ENCODE measurements at places on chromosomes 13 and 19.

GRCh38 chr13:40059540-40060232 is 404.2 kb downstream of the COG6 start:
- peak; percentile 13 for DNase-seq

GRCh38 chr13:99477493-99477892 is 23.8 kb upstream of the TM9SF2 start:
- no peak for DNase-seq

DNA sequence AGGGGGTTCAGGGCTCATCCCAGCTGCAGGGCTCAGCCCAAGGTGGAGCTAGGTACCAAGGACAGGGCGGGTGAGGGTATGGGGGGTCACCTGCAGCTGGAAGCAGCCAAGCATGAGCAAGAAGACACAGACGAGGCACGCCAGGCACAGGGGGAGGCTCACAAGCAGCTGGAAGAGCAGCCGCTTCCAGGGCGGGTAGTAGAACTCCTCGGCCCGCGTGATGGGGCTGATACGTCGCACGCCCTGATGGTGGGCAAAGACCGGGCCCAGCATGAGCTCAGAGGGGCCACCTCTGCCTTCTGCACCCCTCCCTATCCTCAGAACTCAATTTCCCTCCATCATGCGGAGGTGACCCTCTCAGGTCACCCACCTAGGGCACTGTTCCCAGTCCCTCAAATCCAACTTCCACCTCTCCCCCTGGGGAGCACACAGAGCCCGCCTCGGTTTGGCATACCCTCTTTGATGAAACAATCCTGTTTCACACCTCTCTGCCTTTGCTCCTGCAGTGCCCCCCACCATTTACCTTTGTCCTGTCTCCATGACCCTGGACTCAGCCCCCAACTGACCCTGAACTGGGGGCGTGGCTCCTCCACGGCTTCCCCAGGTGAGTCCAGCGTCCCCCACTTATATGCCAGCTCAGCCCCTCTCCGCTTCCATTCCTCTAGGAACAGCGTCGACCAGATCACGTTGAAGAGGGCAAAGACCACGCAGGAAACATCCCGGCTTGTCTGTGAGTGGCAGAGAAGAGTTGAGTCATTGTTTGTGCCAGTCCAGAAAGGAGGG is 4.2 kb downstream of the ANO8 start:
- DNase-seq, result no peak

- no peak for DNase-seq
Measured at GRCh38 chr13:108031865-108032264, 183.5 kb downstream of the LIG4 start.

GRCh38 chr13:35333157-35333556 is 143.3 kb downstream of the MAB21L1 start:
- no peak for DNase-seq

DNA sequence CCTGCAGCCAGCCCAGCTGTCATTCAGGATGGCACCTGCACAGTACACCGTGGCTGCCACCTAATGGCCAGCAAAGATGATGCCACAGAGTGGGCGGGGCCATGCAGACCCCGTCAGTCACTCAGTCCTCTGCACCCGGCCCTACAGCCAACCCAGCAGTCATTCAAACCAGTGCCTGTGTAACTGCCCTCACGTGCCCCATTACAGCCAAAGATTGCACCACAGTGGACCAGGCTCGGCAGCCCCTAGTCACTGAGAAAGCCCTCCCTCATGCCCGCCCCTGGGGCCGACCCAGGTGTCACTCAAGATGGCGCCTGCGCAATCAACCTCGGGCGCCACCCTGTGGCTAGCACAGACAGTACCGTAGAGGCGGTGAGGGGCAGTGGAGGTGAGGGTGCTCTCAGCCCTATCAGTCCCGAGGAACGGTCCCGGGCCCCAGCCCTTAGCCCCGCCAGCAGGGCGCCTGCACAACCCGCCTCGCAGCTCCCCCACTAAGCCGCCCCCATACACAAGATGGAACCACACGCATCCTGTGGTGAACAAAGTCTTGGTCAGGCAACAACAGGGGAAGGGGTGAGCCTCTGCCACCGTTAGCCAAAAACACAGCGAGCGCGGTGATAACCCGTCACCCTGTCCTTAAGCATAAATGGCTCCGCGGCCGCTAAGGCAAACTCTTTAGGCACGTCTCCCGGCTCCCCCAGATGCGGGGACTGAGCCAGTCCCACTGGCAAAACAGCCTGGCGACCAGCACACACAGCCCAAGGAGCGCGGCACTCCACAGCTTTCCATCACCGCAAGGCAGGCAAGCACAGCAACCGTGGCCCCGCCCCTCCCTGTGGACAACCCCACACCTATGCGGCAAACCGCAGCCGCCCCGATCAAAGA is 2.3 kb downstream of the PEG3 start:
- peak; percentile 67 for DNase-seq
